Activated naive CD8-positive, alpha-beta T cell treated with anti-CD3 and anti-CD28 coated beads for 36 hours (primary cell): ENCODE measurements at places on chromosomes 3 and 15. TPM values are rescaled to one million over a fixed set of nuclear protein-coding genes. Genes with fewer than 3 reads are reported as not detected.

The LRRIQ4 gene
- 0.18 TPM for total RNA-seq

The ARPP21 gene
- not detected for total RNA-seq

DNA sequence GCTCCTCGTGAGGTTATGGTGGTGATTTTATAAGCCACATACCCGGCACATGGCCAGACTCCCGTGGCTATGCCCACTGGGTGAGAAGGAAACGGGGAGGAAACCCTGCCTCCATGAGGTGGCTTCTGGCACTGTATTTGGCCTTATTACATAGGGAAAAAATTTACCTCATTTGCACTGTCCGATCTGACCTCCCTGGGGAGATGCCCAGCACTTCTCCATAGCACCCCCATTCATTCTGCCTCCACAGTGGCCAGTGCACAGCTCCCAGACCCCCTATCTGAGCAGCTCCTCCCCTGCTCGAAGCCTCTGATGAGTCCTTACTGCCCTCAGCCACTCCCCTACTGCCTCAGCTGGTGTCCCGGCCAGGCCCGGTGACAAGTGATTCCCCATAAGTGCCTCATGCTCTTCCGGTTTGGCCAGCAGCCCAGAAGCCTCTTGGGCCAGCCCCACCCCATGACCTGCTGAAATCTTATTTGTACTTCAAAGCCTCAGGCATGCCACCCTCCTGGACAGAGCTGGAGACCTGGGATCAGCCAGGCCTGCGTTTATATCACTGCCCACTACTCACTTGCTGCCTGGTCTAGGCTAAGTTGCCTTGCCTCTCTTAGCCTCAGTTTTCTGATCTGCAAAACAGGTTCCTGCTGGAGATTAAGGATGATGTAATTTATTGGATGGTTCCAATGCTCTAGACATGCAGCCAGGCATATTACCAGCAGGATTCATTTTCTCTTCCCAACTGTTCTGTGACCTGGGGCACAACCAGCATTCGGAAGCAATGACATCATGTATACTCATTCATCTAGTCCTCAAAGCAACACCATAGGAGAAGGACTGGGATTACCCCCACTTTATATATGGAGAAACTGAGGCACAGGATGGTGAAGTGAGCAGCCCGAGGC, 30.6 kb upstream of the SLC6A6 start:
- no peak for DNase-seq

DNA sequence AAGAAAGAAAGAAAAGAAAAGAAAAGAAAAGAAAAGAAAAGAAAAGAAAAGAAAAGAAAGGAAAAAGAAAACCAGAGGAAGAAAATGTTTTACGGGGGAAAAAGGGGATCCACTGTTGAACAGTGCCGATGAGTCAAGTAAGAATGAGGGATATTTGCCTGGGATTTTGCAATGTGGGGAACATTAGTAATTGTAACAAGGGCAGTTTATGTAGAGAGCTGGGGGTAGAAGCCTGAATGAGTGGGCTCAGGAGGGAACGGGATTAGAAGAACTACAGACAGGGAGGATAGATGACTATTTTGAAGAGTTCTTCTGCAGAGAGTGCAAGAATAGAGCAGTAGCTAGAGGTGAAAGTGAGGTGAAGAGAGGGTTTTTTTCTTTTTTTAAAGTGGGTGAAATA, 28.7 kb downstream of the GATM start:
- DNase-seq = no peak

GRCh38 chr3:149448331-149448831, 26.1 kb upstream of the TM4SF4 start:
- DNase-seq = no peak
